ENCODE measurements at places on chromosomes 1 and 21.

GRCh38 chr1:197341626-197342025 is 73.6 kb downstream of the CRB1 start:
- no peak for DNase-seq

- DNase-seq = no peak
These were observed 199.7 kb upstream of the TMPRSS15 start for GRCh38 chr21:18603261-18603660.

GRCh38 chr1:95766036-95766435 is 532.0 kb downstream of the RWDD3 start:
- no peak for DNase-seq

DNA sequence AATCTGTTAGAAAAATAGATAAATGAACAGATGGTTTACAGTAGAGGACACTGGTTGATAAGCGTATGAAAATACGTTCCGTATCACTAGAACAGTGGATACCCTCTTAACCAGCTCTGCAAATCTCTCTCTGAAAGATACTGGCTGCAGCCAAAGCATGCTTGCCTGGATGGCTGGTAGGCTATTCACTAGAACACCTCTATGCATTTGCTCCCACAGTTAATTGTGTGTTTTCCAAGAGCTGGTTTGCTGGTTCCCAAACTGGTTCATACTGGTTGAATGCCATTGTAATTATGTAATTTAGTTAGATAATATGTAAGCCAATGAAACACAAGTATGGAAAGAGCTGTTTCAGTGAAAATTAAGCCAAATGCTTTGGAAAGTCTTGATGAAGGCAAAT is 126.6 kb downstream of the C1orf21 start:
- no peak for DNase-seq

DNA sequence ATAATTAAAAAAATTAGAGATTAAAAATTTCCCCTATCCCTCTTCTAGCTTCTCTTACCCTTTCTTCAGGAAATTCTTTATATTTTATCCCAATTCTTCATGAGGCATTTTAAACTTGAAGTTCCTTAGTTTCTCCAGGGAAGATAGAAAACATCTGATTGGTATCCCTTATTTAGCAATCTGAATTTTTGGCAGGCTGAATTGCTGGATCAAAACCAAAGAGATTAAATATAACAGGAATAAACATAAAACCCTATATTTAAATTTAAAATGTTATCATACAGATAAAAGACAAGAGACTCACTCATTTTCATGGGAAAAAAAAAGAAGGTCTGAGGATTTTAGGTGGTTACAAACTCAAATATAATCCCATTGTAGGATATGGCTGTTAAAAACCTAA is 204.2 kb downstream of the CHRM3 start:
- DNase-seq = no peak

DNA sequence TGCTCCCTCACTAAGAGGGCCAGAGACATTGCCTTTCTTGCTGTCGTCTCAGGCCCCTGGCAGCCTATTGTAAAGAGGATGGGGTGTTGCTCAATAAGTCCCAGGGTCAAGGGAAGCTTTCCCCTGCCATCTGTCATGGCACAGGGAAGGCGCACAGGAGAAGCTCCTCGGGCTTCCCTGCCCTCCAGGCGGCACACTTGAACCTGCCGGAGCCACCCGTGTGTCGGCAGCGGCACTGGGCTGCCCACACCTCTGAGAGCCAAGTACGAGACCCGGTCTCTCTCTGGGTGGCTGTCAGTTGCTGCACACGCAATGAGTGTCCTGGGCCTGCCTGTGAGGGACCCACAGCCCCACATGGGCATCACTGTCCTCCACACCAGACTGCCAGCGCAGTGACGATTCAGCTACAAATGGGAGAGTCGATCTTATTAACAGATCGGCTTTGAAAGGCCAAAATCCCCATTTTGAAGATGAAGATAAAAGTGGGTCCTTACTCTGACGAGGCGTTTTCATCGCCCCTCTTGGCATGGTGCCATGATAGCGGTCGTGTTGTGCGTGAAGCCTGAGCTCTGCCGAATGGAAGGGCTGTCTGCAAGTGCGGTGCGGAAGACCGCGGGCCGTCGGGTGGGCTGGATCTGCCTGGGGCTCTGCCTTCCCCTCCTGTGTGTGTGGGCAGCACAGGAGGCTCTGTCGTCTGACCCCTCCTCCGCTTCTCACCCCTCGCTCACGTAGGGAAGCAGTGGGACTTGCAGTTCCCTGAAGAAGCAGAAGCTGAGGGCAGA is 29.2 kb upstream of the PDXK start:
- no peak for DNase-seq

DNA sequence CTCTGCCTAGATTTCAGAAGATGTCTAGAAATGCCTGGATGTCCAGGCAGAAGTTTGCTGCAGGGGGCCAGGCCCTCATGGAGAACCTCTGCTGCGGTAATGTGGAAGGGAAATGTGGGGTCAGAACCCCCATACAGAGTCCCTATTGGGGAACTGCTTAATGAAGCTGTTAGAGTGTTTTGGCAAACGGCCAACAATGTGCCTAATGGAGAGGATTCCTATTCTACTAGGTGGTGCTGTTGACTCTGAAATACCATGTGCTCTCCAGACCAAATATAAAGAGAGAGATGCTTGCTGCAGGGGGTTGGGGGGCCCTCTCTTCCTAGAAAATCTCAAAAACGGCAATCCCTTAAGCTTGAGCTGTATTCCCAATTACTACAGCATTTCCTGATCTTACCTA is 57.1 kb upstream of the DR1 start:
- DNase-seq = no peak

DNA sequence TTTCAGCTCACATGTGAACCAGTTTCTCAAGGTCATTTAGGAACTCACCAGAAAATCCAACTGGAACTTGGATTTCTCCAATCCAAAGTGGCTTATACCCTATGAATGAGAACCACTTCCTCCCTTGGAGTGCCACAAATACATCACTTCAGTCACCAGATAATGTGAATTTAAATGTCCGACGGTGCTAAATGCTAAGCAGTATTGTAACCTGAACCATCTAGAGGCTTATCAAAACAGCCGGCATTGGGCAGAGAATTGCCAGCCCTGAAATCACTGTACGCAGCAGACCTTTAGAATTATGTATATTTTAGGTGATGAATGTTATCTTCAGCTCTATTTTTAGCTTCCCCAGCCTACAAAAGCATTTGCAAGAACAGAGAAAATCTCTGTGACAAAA is 76.8 kb upstream of the COX20 start:
- DNase-seq = no peak
